T-helper 17 cell (primary cell): ENCODE measurements at places on chromosomes 16 and 17.

DNA sequence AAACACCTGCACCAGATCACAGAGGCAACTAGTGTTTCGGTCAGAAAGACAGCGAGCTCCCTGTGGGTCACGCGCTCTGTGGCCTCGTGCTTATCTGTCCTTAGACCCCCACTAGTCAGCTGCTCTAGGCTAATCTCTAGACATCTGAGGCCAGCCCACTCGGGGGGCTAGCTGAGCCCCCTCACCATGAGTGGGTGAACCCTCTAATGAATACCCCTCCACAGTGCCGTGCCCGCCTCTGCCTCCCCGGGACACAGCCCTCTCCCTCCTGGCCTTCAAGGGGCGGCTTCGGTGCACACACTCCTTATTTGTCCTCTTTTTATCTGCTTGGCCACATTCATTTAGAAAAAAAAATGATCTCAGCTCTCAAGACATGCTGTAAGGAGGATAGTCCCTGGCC is 320.1 kb downstream of the C16orf95 start:
- DNase-seq, result no peak

DNA sequence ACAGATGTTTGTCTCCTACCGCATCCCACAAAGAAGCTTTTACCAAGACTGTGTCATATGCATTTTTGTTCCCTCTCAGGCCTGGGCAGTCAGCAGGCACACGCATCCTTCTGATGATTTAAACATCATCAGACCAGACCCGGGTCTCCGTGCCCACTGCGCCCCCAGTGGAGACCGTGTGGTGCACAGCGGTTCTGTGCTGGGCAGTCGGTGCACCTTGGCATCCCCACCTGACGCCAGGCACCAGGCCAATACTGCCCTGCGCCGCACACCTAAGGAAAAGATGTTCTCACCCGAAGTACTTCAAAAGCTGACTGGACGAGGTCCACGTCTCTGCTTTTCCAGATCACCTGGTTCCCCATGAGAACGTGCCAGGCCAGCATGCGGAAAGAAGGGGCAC is 10.6 kb upstream of the PLD6 start:
- no peak for DNase-seq

- DNase-seq, result no peak
Observed at GRCh38 chr17:47604598-47604927, 45.2 kb upstream of the KPNB1 start.

DNA sequence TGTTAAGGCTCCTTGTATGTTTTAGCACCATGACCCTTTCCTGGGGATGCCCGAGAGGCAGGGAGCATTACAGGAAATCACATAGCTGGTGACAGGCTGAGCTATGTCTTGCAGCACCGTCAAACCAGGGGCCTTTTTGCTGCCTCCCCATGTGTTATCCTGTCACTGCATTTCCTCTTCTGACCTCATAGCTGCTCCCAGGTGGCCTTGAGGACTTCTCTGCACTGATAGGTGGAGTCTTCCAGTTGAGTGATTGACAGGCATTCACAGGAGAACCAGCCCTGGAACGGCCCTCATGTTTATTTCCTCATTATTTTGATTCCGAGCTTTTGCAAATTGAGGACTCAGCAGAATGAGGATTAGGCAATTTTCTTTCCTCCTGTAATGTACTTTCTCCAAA is 349.6 kb downstream of the HAPSTR1 start:
- DNase-seq, result no peak

GRCh38 chr17:2563543-2563942 is 29.9 kb upstream of the PAFAH1B1 start:
- no peak for DNase-seq

GRCh38 chr16:85015481-85016187 is 4.3 kb upstream of the ZDHHC7 start:
- DNase-seq, result no peak

DNA sequence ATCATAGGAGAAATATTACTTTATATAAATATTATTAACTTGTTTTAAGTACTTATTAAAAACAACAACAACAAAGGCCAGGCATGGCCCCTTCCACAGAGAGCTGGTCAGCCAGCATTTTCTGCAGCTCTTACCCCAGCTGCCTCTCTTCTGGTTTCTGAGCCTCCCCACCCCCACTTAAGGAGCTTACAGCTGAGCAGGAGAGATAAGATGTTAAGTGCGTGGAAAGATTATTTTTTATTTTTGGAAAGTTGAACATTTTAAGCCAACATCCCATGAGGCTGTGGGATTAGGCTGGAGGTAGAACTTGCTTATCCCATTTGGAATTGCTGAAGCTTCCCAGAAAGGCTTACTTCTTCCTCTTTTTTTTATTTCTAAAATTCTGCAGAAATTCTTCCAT is 401.2 kb downstream of the SEC14L1 start:
- no peak for DNase-seq

DNA sequence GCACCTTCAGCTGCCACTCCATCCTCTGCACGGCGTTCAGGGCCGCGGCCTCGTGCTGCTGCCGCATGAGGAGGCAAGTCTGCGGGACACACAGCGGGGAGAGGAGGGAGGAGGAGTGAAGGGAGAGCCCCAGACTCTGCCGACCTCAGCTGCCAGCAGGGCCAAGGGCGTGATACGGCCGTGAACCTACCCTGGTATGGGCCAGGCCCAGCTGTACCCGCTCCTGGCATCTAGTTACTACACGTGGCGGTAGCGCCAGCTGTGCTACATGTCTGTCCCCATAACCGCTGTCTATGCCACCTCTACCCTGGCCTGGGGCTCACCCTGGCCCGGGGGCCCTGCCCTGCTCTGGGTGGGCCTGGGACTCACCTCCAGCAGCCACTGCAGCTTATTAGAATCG is 51.1 kb downstream of the ZNF778 start:
- no peak for DNase-seq
